ENCODE measurements at places on chromosomes 12 and 14.

DNA sequence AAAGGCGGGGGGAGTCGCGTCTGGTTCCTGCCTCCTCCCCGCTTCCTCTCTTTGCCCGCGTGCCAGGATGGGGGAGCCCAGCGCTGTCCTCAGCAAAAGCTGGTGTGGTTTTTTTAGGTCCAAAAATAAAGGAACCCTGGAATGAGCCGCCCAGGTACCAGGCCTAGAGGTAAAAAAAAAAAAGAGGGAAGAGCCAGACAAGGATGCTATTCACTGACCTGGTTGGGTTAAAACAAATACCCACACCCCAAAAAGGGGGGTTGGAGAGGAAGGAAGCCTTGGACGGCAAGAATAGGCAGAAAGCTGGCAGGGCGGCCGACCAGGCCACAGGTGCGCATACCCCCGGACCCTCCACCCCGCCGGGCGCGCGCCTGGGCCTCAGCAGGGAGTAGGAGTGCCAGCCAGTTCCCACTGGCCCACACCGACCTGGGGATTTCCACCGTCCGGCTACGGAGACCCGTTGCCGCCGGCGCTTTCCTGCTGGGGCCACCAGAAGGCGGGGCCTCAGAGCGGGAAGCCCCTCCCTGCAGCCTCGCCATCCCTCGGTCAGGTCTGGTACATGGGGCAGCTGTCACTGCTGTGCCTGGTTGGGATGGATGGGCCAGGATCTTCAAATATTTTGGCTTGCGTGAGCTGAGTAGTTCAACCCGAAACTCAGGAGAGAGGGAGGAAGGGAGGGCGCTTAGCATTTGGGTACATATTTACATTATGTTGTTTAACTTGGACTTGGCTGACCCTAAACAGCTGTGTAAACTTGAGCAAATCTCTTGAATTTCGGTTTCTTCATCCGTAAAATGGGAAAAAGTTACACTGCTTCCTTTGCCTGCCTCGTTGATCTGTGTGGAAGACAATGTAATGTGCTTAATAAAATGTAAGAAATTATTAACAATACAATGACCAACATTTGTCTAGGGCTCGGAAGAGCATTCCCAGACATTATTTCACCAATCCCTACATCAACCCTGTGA, 5.4 kb upstream of the IRF2BPL start:
- peak; percentile 81 for DNase-seq

- no peak for DNase-seq
Measured at GRCh38 chr12:89179245-89179644, 173.1 kb downstream of the DUSP6 start.

DNA sequence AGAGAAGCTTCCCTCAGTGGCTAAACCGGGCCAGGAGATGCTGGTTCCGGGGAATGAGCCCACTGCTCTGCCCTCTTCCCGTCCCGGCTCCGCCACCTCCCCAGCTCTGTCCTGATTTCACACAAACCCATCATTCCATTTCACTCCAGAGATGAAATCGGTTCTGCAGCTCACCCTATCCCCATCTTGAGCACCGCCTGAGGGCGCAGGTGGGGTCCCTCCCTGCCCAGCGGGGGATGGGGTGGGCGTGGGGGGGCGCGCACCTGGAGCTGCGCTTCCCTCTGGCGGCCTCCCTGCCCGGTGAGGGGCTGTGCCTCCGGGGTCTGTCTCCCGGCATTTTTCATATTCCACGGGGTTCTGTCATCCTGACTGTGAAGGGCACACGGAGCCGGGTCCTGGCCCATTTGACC, 44.7 kb downstream of the NOC4L start:
- DNase-seq: no peak

GRCh38 chr14:59332727-59333126, 132.5 kb downstream of the GPR135 start:
- DNase-seq: no peak

GRCh38 chr12:11719678-11720099, 70.2 kb downstream of the ETV6 start:
- DNase-seq: peak; percentile 29

DNA sequence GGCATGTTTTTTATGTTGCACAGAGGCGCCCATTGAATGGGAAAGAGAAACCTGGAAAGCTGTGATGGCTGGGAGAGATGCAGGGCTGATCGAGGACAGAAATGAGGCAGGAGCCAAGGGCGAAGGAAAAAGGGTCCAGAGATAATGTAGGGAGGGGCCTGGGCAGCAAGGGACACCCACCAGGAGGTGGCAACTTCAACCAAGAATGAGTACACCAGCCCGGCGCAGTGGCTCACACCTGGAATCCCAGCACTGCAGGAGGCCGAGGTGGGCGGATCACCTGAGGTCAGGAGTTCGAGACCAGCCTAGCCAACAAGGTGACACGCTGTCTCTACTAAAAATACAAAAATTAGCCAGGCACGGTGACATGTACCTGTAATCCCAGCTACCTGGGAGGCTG, 4.0 kb downstream of the SSH1 start:
- DNase-seq: no peak

DNA sequence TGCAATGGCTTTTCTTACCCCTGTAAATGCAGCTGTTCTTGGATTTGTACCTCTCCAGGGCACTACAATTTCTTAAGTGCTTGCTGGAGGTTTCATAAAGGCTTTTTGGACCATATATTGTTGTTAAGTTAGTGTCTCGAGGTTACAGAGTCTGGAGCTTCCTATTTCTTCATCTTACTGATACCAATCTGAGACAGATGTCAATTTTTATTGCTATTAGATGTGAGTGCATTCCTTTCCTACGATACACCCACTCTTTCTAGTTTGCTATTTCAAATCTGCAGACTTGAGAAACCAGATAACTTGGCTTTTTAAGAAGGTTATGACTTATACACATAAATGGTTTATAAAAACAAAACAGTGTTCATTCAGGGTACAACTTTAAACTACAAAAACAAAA, 2.1 kb downstream of the NOXRED1 start:
- DNase-seq: no peak

DNA sequence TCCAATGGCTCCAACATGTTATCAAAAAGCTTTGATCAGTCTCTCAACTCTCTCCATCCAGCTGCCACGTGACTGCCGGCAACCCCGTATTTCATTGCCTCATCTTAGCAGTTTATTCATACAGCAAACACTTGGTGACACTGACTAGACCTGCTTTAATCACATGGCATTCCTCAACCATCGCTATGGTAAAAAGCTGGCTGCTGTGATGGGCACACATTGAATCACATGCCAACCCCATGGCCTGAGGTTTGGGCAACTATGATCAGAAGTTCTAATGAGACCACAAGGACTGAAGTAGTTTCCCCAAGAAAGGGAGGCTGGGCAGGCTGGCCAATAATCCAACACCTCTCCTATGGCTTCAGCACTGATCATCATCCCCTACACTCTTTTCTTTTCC, 40.6 kb upstream of the TAS2R42 start:
- DNase-seq: no peak

GRCh38 chr12:128178966-128179365, 88.0 kb upstream of the TMEM132C start:
- DNase-seq: no peak

- DNase-seq: no peak
Measured at GRCh38 chr14:39396448-39396847, 35.8 kb downstream of the FBXO33 start.

DNA sequence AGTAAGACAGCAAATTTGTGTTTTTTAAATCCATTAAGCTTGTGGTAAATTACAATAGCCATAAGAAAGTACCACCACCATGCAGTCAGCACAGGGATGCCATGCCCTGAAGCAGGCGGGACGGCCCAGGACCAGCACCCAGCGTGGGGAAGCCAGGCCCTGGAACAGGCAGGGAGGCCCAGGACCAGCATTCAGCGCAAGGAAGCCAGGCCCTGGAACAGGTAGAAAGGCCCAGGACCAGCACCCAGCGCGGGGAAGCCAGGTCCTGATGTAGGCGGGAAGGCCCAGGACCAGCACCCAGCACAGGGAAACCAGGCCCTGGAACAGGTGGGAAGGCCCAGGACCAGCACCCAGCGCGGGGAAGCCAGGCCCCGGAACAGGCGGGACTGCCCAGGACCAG, 13.2 kb downstream of the CHFR start:
- no peak for DNase-seq

DNA sequence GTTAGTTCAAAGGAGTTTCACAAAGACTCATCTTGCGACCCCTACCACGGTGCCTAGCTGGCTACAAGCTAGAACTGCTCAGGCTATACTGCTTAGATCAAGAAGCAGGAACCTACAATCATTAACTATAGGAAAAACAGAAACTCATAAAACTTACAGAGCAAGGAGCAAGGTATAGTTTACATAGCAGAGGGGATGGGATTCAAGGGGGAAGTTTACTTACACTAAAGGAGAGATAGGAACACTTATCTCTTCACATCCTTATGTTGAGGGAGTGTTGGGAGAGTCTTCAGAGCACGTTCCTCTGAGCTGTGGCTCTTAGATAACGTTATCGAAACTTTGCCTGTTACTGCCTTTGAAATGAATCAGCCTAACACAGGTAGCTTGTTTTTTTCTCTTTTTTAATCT, 58.1 kb downstream of the FSCB start:
- no peak for DNase-seq

DNA sequence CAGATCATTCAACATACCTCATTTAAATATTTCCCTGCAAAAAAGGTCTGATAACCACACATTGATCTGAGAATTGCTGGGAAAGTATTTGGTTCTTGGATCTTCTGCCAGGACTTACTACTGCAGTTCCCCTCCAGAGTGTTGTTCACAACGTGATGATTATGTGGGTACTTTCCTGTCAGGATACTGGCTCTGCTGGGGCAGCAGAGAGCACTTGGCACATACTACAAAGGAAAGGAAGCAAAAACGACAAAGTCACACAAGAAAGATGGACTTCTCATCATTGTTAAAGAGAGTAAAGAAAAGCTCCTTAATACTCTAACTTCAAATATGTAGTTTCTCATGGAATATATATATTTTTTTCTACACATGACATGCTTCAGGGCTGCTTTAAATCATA, 11.5 kb downstream of the GNS start:
- no peak for DNase-seq
